Glomerular endothelial cell (primary cell): ENCODE measurements at places on chromosomes 16 and 17. TPM values are rescaled to one million over a fixed set of nuclear protein-coding genes. Genes with fewer than 3 reads are reported as not detected.

DNA sequence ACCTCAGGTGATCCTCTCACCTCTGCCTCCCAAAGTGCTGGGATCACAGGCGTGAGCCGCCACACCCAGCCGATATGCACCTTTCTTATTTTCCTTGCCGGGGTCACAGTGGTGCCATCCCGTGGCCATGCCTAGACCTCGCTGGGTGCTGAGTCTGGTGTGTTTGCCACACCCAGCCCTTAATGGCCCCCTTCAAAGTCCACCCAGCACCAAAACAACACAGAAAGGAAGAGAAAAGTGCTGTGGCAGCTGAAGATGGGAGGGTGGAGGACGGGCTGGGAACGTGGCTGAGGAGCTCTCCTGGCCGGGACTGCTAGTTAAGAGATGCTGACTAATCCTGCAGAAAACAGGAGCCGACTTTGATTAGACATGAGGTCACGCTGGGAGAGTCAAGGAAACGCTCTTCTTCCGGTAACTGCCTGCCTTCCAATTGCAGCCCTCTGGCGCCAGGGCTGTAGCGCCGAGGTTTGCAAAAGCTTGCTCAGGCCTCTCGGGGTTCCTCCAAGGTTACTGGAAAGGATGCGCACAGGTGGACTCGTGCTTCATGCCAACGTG is 10.9 kb downstream of the SLC43A2 start:
- peak; percentile 61 for DNase-seq

GRCh38 chr16:69498926-69499325 is 66.8 kb upstream of the NFAT5 start:
- DNase-seq: no peak

GRCh38 chr16:8740775-8741355 is 56.6 kb downstream of the TMEM186 start:
- no peak for DNase-seq

- DNase-seq: no peak
Observed at GRCh38 chr16:58026139-58026704, 668 bp downstream of the MMP15 start.

DNA sequence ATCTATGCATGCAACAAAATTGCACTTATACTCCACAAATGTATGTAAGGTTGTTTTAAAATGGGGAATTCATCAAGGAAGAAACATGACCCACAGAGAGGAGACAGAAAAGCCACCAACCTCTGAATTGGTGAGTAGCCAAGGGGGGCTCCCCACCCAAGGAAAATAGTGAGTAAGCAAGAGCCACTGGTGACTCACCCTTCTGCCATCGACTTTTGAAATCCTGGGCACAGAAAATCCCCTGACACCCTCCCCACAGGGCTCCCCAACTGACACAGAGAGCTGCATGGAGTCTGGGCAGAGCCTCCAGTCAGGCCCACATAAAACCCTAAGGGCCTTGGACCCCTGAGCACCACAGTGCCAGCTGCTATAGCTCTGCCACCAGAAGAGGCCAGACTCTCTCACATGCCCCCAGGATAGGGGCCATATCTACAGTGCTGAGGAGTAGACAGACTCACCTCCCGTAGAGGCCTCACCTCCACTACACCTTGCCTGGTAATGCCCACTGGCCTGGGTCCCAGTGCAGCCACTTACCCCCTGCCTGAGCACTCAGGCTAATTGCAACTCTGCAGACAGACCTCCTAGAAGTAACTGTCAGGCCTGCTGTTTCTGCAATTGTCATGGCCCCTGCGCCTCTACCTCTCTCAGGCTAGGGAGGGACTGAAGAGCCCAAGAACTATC is 244.7 kb upstream of the WSB1 start:
- no peak for DNase-seq

SRCIN1 gene
- 0.19 TPM in 1 of 2 replicates, not detected in the other for total RNA-seq

NPIPA7 gene
- total RNA-seq: 4.7 and 30.1 TPM in 2 replicates

FADS6 gene
- not detected in 2 replicates for total RNA-seq

KRT9 gene
- not detected in 2 replicates for total RNA-seq

- no peak for DNase-seq
Observed at GRCh38 chr17:47622180-47622549, 27.6 kb upstream of the KPNB1 start.

GRCh38 chr17:64732336-64733006 is 70.4 kb upstream of the SMURF2 start:
- no peak for DNase-seq

DNA sequence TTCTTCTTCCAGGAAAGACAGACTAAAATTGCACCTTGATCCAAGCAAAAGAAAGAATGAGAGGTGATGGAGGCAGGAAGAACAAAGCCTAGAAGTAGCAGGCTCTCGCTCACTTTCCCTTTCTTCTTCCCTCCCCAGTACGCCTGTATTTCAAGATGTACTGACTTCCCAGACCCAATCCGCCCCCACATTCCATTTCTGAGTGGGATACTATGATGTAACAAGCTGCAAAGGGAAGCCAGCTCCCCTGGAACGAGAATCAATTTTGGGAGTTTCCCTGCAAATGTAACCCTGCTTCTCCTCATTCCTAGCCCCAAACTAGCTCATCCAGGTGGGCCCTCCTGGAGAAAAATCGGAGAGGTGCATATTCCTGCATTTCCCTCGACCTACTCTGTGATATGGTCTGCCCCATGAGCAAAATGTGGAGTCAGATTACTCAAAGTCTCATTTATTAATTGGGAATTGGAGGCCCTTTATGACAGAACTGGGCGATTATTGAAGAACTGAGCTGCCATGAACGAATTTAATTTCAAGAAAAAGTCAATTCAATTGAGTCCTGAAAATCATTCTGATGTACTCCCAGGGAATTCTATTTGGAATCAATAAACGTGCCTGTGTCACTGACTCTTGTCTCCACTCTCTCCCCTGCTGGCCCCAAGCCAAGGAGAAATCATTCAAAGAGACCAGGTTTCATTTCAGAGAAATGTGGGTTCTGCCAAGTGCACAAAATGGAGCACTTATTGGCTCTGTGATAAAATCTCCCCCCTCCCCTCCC is 398.9 kb downstream of the SHISA9 start:
- no peak for DNase-seq

FLOT2 gene
- 124 and 133 TPM in 2 replicates for total RNA-seq

GRCh38 chr17:35809855-35810461 is 674 bp downstream of the TAF15 start:
- DNase-seq: no peak

DNA sequence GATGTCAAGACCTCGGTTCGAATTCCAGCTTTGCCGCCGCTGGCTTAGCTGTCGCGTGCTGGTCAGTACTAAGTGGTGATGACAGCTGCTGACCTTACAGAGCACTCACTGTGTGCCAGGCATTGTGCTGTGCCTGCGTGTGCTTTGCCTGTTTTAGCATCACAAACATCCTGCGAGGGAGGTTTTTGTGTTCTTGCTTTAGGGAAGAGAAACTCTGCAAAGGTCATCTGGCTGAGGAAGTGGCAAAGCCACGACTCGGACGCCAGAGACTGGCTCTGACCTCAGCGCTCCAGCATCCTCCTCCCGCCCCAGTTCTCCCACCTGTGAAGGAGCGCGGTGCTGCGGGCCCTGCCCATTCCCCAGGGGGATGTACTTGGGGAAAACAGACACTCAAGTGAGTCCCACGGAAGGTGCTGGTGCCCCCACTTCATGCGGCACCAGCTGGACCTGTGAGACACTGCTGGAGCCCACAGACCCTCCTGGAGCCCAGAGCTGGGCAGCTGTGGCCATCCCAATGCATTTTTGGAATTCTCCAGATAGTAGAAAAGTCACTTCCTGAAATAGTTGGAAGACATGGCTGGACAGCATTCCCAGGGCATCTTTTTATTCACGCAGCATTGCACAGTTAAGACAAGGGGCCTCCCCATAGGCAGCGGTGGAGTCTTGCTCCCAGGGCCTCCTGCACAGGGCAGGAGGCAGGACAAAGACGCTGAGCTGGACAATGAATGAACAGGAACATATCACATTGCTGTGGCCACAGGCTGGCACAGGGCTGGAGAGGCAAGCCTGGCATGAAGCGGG is 20.0 kb upstream of the HERPUD1 start:
- DNase-seq: no peak

DNA sequence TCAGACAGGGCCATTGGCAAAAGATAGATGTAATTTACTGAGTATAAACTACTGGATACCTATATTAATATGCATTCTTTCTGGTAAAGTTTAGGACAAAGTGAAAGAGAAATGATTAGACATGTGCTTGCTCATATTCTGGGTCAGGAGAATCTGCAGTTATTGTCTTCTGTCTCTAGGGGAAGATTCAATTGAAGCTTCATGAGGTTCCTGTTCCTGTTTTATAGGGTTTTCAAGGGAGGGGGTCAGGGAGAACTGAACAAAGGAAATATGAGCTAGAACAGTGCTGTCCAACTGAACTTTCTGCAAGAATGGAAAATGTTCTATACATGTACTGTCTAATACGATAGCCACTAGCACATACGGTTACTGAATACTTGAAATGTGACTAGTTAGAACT is 59.3 kb upstream of the CORO6 start:
- DNase-seq: no peak

DNA sequence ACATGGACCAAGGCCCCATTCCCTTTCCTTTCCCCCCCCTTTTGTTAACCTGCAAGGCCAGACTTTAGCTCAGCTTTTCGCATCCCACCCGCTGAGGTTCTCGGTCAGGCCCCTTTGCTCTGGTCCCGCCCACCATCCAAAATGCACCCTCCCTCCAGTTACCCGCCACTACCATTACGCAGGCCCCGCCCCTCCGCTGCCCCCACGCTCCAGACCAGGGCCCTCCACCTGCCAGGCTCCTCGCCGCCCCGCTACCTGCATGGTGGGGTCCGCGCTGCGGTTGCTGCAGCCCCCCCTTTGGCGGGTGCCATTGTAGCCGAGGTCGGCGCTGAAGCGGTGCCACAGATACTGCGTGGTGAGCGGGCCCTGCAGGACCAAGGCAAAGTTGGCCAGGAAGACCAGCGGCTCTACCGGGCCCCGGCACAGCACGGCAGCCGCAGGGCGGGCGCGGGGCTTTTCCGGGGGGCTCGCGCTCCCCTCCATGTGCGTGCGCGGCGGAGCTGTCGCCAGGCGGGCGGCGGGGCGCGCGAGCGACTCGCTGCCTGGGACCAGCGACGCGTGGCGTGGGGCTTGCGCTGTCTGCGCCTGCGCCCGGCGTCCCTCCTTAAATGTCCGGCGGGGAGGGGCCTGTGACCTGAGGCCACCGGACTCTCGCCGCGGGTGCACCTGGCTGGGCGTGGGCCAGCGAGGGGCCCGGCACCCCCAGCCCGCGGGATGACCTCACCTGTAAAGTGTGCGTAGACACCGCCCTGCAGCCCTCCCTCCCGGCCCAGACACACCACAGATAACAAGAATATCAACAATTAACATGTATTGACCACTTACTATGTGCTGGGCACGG is at the start of gene SLC46A1:
SLC46A1 (minus strand) TSS at position 581 of the 841 bp plus-strand sequence; CDS start at position 483, 98 bp downstream.
- DNase-seq: no peak

DNA sequence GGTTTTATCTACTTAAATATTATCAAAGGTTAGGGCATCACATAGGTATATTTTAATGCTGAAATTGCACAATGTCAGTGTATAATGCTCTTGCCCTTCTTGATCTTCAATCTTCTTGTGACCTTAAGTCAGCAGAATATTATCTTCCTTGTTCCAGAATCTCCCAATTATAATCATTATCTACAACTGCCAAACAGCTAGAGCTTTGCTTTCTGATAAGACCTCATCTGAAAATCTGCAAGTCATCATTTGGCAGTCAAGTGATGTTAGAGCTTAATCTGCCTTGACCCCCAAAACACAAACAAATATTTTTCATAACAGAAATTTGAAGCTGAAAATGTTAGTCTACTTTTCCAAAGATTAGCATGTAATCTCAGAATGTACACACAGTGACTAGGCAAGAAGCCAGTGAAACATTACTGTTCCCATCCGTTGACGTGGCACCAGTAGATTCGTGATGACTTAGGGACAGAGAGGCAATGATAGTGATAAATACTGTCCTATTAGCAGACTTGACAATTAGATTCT is 19.8 kb downstream of the REXO5 start:
- DNase-seq: no peak

SLC47A2 gene
- total RNA-seq: not detected in 2 replicates

CD300E gene
- not detected in 2 replicates for total RNA-seq

KRTAP4-4 gene
- not detected in 2 replicates for total RNA-seq

GRCh38 chr16:5393070-5393469 is 295.5 kb upstream of the EEF2KMT start:
- no peak for DNase-seq

KRT15 gene
- total RNA-seq: 3.4 and 11.4 TPM in 2 replicates

GPR139 gene
- not detected in 2 replicates for total RNA-seq

- no peak for DNase-seq
Observed at GRCh38 chr17:47243737-47244598, 9.7 kb upstream of the ITGB3 start.

GAS2L2 gene
- total RNA-seq: not detected in 2 replicates

- no peak for DNase-seq
Observed at GRCh38 chr17:38584350-38584925, 21.3 kb downstream of the SRCIN1 start.

EPOP gene
- total RNA-seq: 2.7 and 2.8 TPM in 2 replicates

GRCh38 chr17:77322514-77323412 is 182.0 kb downstream of the SEC14L1 start:
- no peak for DNase-seq

- DNase-seq: no peak
Observed at GRCh38 chr16:1874854-1875253, 2.9 kb upstream of the MEIOB start.

OTOA gene
- 0.06 TPM in 1 of 2 replicates, not detected in the other for total RNA-seq

VTN gene
- total RNA-seq: 0.05 TPM in 1 of 2 replicates, not detected in the other

C17orf78 gene
- not detected in 2 replicates for total RNA-seq

GRCh38 chr16:4213737-4214136 is 28.1 kb downstream of the SRL start:
- DNase-seq: no peak

NPW gene
- total RNA-seq: 0.35 and 1.0 TPM in 2 replicates

- DNase-seq: peak; percentile 25
Observed at GRCh38 chr17:75105126-75106080, 4.4 kb upstream of the ARMC7 start.
